ENCODE measurements at places on chromosomes 5 and 9. TPM values are rescaled to one million over a fixed set of nuclear protein-coding genes. Genes with fewer than 3 reads are reported as not detected.

DNA sequence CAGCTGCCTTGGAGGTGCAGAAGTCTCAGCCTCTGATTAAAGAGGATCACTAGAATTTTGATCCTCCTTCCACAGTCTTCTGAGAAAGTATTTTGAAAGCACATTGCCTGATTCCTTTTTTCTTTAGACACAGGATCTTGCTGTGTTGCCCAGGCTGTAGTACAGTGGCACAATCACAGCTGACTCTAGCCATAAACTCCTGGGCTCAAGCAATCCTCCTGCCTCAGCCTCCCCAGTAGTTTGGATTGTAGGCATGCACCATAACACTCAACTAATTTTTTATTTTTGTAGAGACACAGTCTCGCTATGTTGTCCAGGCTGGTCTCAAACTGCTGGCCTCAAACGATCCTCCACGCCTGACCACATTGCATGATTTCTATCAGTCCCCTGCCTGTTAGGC lies 74.5 kb downstream of the FAM78A start:
- H3K36me3 ChIP-seq: peaks cover 22% of the 10 kb centered on the region
- no peaks in the 10 kb centered on the region for H3K27me3 ChIP-seq
- no peak overlapping the region for H3K27ac ChIP-seq
- peaks cover 8% of the 10 kb centered on the region for H3K4me1 ChIP-seq
- no peak overlapping the region for H3K4me3 ChIP-seq

The SFXN1 gene
- 15.4 TPM for polyA plus RNA-seq

DNA sequence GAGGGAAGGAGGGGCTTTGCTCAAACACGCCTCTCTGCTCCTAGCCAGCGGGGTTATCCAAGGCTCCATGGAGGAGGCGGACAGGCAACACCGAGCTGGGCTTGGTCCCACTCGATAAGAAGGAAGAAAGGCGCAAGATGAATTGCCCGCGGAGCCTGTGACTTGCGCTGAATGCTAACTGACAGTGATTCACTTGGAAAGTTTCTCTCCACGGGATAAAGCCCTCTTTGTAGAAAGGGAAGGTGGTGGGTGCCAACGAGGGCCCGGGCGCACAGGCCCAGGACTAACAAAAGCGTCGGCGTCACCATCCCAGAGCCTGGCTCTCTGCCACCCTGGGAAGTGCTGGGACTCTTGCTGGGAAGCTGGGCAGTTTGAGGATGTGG lies 76.0 kb downstream of the VAV2 start:
- no peak overlapping the region for H3K27ac ChIP-seq
- no peaks in the 10 kb centered on the region for H3K36me3 ChIP-seq
- H3K4me1 ChIP-seq: peaks cover 69% of the 10 kb centered on the region
- H3K27me3 ChIP-seq: no peaks in the 10 kb centered on the region
- no peak overlapping the region for H3K4me3 ChIP-seq

GRCh38 chr5:50343715-50344114 lies 97.4 kb downstream of the EMB start:
- no peak for DNase-seq
- no peak overlapping the region for H3K27ac ChIP-seq
- H3K27me3 ChIP-seq: no peaks in the 10 kb centered on the region
- no peaks in the 10 kb centered on the region for H3K36me3 ChIP-seq
- H3K4me3 ChIP-seq: no peak overlapping the region

The SHB gene
- 0.55 TPM for polyA plus RNA-seq

- H3K4me1 ChIP-seq: no peaks in the 10 kb centered on the region
- peaks cover 25% of the 10 kb centered on the region for H3K27me3 ChIP-seq
- no peak overlapping the region for H3K27ac ChIP-seq
- no peak overlapping the region for H3K4me3 ChIP-seq
- DNase-seq: no peak
Observed at GRCh38 chr9:127676638-127677037, 30.1 kb upstream of the CFAP157 start.

The NUTM2F gene
- not detected for polyA plus RNA-seq

DNA sequence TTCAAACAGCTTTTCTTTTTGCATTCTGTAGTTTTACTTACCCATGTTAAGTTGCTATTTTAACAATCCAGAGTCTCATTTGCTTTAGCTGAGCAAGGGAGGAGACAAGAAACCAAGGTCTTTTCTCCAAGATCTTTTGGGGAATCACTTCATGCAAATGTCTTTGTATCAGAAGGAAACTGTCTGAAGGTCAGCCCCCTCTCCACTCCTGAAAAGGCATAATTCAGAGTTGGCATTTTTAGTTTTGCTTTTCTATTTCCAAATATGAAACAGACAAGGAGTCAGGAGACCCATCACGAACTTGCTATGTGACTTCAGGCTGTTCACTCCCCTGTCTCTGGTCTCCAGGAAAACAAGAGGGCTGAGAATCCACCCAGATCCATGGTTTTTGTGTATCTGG lies 12.3 kb upstream of the TNFSF15 start:
- peaks cover 24% of the 10 kb centered on the region for H3K27me3 ChIP-seq
- peaks cover 4% of the 10 kb centered on the region for H3K36me3 ChIP-seq
- DNase-seq: no peak
- H3K27ac ChIP-seq: no peak overlapping the region

DNA sequence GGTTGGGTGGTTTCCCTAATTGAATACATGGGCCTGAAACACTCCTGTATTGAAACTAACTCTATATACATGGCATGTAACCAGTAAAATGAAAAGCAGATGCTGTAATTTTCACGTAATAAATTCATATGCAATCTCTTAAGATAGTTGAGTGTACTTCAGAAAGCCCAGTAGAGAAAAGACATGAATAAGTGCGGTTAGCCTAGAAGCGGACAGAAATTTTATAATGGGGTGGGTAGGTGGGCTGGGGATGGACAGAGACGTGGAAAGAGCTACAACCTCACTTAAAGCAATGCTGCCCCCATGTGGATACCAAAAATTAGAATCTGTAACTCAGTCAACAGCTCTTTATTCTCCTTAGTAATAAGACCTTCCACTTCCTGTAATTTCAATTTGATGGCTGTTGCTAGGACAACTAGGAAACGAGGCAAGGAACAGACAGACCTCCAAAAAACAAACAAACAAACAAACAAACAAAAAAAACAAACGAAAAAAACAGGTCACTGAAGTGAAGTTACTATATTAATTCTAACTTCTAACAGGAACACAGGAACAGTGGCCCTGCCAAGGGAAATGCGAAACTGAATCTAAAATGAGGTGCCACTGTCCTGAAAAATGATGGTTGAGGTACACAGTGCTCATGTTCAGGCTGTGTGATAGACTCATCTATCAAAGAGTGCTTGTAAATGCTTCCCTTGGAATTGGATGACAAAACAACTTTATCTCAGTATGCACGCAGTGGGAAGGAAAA lies 103.4 kb upstream of the GNA14 start:
- peaks cover 6% of the 10 kb centered on the region for H3K4me1 ChIP-seq
- H3K27me3 ChIP-seq: no peaks in the 10 kb centered on the region
- peak; percentile 15 for DNase-seq

GRCh38 chr5:64323591-64323990 lies 157.9 kb downstream of the RNF180 start:
- no peaks in the 10 kb centered on the region for H3K27me3 ChIP-seq
- no peak overlapping the region for H3K4me3 ChIP-seq
- DNase-seq: no peak
- no peaks in the 10 kb centered on the region for H3K36me3 ChIP-seq
- no peaks in the 10 kb centered on the region for H3K4me1 ChIP-seq
- H3K27ac ChIP-seq: no peak overlapping the region

DNA sequence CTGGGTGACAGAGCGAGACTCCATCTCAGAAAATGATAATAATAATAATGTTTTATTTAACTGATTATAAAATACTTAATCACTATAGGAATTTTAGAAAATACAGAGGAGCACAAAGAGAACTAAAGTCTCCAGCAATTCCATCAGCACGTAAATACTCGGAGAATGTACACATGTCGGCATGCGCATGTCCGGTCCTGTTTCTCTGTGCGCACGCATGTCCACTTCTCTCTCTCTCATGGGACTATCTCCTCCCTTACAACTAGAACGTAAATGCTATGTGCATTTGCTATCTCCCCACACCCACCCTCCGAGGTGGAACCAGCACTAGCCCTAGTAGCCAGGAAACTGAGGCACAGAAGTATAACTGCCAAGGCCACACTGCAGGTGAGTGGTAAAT lies 19.0 kb downstream of the CCNJL start:
- no peaks in the 10 kb centered on the region for H3K4me1 ChIP-seq
- no peak overlapping the region for H3K27ac ChIP-seq
- peaks cover 8% of the 10 kb centered on the region for H3K27me3 ChIP-seq
- H3K36me3 ChIP-seq: no peaks in the 10 kb centered on the region
- H3K4me3 ChIP-seq: no peak overlapping the region

DNA sequence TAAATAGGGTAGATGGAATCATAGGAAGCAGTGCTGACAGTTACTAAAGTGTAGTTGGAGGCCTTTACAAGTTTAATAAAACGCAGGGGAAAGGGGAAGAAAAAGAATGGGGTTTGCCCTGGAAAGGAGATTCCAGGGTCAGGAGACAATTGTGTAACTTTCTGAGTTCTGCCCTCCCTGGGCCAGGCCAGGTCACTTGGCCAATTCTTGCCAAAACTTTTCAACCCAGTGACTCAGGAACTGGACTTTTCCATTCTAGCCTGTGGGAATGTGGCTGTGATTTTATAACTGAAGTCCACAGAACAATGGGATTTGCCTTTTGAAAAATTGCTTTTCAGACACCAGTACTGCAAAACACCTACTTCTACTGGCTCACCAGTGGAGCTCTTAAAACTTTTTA lies 289.8 kb upstream of the ANKRD55 start:
- no peaks in the 10 kb centered on the region for H3K27me3 ChIP-seq
- H3K4me3 ChIP-seq: no peak overlapping the region
- no peak for DNase-seq
- no peaks in the 10 kb centered on the region for H3K36me3 ChIP-seq
- no peak overlapping the region for H3K27ac ChIP-seq
- H3K4me1 ChIP-seq: peaks cover 7% of the 10 kb centered on the region

The CCNO gene
- polyA plus RNA-seq: not detected

The DNAH5 gene
- not detected for polyA plus RNA-seq

The EMB gene
- polyA plus RNA-seq: 95.7 TPM

GRCh38 chr5:79229357-79230174 lies 6.4 kb upstream of the JMY start:
- H3K4me1 ChIP-seq: no peaks in the 10 kb centered on the region
- no peaks in the 10 kb centered on the region for H3K36me3 ChIP-seq
- no peak overlapping the region for H3K27ac ChIP-seq
- DNase-seq: no peak
- H3K4me3 ChIP-seq: no peak overlapping the region

- peak overlapping the region; percentile 70 for H3K27ac ChIP-seq
- peaks cover 74% of the 10 kb centered on the region for H3K4me1 ChIP-seq
- H3K4me3 ChIP-seq: peak overlapping the region; percentile 82
- H3K27me3 ChIP-seq: no peaks in the 10 kb centered on the region
- peaks cover 35% of the 10 kb centered on the region for H3K36me3 ChIP-seq
Observed at GRCh38 chr5:157566902-157567489, 8.6 kb downstream of the ADAM19 start.

The HK3 gene
- 1.3 TPM for polyA plus RNA-seq

DNA sequence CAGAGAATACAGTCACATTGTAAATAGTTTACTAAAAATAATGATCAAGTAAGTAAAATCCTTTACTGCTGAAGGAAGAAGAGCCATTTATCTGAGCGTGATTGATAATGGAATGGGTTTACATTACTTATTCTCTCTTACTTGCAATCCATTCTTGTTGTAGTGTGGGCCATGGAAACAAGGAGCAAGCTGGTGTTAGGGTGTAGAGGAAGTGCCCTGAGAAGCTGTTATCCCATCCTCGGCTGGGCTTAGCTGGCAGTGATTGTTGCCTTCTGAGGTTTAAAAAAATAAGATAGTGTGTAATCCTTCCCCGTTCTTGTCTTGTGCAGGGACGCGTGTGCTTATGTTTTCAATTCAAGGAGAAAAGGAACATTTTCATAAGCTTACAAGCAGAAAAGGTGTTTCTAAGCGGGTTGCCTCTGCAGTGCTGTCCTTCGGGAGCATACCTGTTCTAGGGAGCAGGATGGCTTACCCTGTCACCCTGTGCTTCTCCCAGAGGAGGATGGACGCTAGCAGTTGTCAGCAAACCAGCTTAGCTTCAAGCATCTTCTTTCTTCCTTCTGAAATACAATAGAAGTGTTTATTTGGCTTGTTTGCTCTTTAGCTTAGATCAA lies 188.3 kb downstream of the ARHGEF28 start:
- H3K4me3 ChIP-seq: no peak overlapping the region
- H3K4me1 ChIP-seq: no peaks in the 10 kb centered on the region
- H3K27me3 ChIP-seq: peaks cover 11% of the 10 kb centered on the region
- H3K27ac ChIP-seq: no peak overlapping the region

GRCh38 chr5:32277798-32278197 lies 34.9 kb downstream of the MTMR12 start:
- no peak overlapping the region for H3K4me3 ChIP-seq
- H3K36me3 ChIP-seq: peaks cover 22% of the 10 kb centered on the region
- no peaks in the 10 kb centered on the region for H3K27me3 ChIP-seq
- DNase-seq: no peak
- H3K27ac ChIP-seq: peak overlapping the region; percentile 97

The CXXC5 gene
- polyA plus RNA-seq: 441 TPM

The GIN1 gene
- 7.9 TPM for polyA plus RNA-seq

DNA sequence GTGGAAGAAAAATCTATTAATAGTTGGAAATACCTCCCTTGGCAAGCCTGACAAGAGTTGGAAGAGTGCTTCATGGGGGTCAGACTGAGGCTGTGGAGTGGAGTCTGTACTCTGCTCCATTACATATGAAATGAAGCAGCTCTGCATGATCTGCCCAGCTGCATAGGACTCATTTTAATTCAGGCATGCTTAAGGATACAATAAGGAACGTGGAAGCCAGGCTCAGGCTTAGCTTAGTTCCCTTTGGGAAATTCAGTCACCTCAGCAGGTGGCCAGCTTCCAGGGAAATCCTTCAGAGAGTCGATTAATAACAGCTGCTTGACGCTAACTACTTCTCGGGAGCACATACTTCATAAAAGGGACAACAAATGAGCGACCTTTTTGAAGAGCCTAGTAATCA lies 1672.9 kb upstream of the WWC1 start:
- no peak overlapping the region for H3K4me3 ChIP-seq
- H3K27ac ChIP-seq: no peak overlapping the region
- no peaks in the 10 kb centered on the region for H3K4me1 ChIP-seq
- H3K27me3 ChIP-seq: no peaks in the 10 kb centered on the region

- DNase-seq: peak; percentile 30
- H3K36me3 ChIP-seq: no peaks in the 10 kb centered on the region
- no peak overlapping the region for H3K4me3 ChIP-seq
Observed at GRCh38 chr5:60248901-60249300, 355.4 kb upstream of the PDE4D start.

The PTGER4 gene
- polyA plus RNA-seq: 30.5 TPM

The CXCL14 gene
- not detected for polyA plus RNA-seq

The NR5A1 gene
- not detected for polyA plus RNA-seq

The SLC34A3 gene
- polyA plus RNA-seq: not detected

GRCh38 chr5:92659246-92659645 lies 921.8 kb downstream of the NR2F1-AS1 start:
- H3K27ac ChIP-seq: no peak overlapping the region
- no peak for DNase-seq
- no peak overlapping the region for H3K4me3 ChIP-seq
- no peaks in the 10 kb centered on the region for H3K27me3 ChIP-seq

- no peak overlapping the region for H3K4me3 ChIP-seq
- no peaks in the 10 kb centered on the region for H3K36me3 ChIP-seq
- no peaks in the 10 kb centered on the region for H3K4me1 ChIP-seq
- H3K27ac ChIP-seq: no peak overlapping the region
Observed at GRCh38 chr9:87710443-87710842, 15.5 kb upstream of the CTSL start.

All from naive B cell (primary cell).